ENCODE measurements at places on chromosomes 1 and 21.

GRCh38 chr1:240404286-240404685 is 207.7 kb downstream of the GREM2 start:
- DNase-seq = no peak

- DNase-seq = no peak
Observed at GRCh38 chr21:32064281-32064910, 191.6 kb downstream of the HUNK start.

- DNase-seq = no peak
Observed at GRCh38 chr1:91749788-91750231, 136.1 kb downstream of the TGFBR3 start.

DNA sequence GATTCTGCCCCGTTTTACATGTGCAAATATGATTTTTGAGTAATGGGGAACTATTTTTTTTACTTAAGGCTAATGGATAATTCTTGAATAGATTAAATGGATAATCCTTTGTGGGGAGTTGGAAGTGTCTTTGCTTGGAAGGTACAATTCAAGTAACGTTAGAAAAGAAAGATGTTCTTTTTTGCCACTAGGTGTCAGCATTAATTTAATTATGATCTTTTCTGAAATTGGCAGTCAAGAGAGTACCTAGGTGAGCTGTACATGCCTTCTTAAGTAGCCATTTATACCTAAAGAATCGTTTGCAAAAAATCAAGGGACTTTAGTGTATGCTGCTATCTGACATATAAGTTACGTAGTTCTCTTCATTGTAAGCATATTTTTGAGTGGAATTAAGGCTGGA is 2.2 kb downstream of the FBXO28 start:
- no peak for DNase-seq

DNA sequence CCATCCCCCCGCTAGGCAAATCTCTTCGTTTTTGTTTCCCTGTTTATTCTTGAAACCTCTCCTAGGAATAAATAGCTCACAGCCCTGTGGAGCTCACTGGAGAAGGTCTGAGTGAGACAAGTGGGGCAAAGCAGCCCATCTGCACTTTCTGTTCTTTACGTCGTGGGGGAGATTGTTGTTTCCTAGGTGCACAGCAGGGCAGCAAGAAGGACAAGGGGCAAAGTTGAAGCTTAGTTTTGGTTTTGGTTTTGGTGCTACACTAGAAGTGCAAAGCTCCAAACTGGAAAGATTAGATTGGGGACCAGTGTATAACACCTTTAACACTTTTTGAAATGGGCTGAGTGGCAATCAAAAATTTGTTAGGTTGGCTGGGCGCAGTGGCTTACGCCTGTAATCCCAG is 76.6 kb downstream of the GPR88 start:
- no peak for DNase-seq

GRCh38 chr21:42189431-42189830 is 29.5 kb upstream of the ABCG1 start:
- DNase-seq = no peak

GRCh38 chr1:81477710-81478109 is 323.0 kb upstream of the ADGRL2 start:
- no peak for DNase-seq

DNA sequence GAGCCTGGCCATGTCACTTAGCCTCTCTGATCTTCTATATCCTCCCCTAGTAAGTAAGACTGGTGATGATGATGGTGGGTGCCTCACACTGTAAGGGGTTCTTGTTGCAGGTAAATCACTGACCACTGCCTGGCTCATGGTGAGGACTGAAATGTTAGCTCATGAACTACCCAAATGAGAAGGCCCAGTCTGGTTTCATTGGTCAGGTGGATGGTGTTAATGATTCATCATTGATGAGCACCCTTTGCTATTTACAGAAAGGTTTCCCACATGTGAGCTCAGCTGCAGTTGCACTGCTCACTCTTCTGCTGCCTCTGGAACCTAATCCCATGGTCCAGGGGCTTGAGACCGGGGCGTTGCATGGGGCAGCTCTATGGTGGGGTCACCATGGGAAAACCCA is 417.7 kb downstream of the PRDM2 start:
- DNase-seq = no peak

GRCh38 chr1:89587729-89588161 is 45.2 kb upstream of the LRRC8C start:
- DNase-seq = no peak

- DNase-seq = no peak
Observed at GRCh38 chr1:171566467-171566866, 55.6 kb upstream of the MYOCOS start.

DNA sequence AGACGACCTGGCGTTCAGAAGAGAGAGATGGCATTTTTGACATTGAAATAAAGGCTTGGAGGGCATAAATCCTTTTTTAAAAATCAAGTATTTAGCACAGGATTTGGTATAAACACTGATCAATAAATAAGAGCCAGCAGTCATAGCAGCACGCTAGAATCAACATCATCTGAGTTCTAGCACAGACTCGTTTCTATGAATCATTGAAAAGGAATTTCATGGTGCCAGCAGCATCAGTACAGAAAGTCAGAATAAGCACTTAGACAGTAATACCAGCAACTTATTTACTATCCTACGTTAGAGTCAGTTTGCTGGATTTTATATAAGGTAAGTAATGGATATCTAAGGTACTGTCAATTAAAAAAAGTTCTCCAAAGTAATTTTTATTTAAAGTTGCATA is 119.3 kb downstream of the HLCS start:
- no peak for DNase-seq
